ENCODE measurements at places on chromosomes 2 and 18.

DNA sequence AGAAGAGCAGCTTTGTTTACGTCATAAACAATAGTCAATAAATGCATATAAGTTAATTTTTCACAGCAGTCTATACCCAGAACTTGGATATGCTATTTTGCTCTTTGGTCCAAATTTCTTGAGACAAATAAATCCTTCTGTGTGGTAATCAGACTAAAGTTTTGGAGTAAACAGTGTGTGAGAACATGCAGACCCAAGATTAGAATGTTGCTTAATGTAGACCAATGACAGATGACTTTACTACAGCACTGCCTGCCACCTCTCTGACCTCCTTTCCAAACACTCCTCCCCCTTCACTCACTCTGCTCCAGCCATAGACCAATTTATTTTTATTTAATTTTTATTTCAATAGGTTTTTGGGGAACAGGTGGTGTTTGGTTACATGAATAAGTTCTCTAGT, 115.3 kb upstream of the TANK start:
- DNase-seq = no peak

- no peak for DNase-seq
Observed at GRCh38 chr2:44692821-44693220, 248.7 kb upstream of the SIX3 start.

- no peak for DNase-seq
Observed at GRCh38 chr2:172998547-172999272, 76.9 kb upstream of the MAP3K20 start.

- no peak for DNase-seq
Observed at GRCh38 chr2:16184945-16185660, 244.8 kb downstream of the MYCN start.

DNA sequence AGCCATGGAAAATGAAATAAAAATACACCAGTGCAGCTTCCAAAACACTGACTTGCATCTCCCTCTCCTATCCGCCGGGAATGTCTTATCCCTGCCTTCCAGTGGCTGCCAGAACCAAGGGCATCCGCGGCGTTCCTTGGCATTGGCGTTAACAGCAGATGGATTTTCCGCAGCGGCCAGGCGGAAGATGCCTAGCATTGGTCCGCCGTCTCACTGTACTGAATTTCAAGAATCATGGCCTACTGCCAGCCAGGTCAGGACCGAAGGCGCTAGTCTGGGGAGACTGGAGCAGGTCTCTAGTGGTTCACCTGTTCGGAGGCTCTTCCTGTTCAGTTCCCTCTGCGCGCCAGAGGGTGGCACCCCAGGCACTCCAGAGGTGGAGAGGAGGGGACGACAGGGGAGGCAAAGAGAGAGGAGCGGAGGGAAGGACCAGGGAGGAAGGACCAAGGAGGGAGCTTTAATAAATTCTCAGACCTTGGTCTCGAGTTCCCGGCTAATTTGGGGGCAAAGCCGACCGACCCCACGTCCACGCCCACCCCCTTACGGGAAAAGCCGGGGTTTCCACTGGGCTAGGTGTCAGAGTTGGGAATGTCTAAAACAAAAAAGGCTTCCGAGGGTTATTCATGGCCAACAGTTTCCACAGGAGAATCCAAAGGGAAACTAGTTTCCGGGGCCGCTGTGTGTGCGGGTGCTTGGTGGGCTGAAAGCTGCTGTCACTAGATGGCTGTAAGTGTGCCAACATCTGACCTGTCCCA, 3.7 kb upstream of the BCL2L11 start:
- no peak for DNase-seq

DNA sequence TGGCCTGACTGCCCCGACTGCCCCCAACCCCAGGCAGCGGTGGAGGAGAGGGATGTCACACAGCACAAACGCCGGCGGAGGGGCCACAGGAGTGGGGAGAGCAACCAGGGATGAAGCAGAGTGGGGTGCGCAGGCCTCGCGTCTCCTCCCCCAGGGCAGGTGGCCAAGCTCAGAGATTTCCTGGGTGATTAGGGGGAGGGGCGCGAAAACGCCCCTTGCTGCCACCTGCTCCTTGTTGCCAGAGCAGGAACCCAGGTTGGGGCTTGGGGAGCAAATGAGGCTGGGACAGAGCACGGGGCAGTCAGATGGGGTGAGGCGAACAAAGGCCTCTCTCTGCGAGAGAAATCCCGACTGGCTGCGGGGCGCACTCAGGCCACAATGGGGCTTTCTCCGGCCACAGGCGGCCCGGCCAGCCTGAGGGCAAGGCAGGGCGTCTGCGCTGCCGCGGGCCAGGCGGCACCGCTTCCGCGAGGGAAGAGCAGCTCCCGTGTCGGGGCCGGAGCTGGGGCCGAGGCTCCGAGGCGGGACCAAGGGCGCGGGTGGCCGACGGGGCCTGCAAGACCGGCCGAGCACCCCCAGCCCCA, 11.5 kb downstream of the TEX44 start:
- DNase-seq = peak; percentile 54

DNA sequence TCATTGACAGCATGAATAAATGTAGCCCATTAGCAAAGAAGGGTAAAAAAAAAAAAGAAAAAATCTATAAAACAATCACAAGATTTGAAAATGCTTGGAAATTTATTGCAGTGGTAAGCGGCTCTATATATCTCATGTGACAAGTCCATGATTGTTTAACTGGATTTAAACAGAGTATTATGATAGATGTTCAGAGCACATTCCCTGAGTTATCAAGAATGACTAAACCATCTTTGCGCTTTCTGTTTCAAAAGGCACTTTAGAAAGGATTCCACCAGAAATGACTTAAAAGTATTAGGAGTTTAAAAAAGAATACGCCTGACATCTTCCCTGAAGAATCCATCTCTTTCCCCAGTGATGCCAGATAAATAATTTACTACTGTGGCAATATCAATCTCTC, 409.5 kb upstream of the UBE2E3 start:
- DNase-seq = no peak

DNA sequence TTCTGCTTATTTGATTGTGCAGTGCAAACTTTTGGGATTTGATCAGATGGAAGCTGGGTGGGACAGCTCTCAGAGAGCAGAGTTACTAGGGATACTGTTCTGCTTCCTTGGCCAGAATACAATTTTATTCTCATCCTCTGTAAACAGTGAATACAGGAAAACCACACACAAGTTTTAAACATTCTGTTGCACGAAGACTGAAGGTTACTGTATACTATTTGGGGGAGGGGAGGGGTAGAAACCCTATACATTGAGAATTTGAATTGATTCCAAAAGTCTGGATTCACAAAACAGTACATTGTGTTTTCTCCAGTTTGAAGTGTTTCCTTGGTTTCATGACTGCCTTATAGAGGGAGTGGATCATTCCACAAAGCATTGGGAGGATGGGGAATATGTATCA, 149.9 kb downstream of the SETBP1 start:
- no peak for DNase-seq

All from GOT3 (cell line).